ENCODE measurements at places on chromosomes 3 and 15.

GRCh38 chr3:172312001-172312400 lies 136.3 kb downstream of the GHSR start:
- no peak for DNase-seq

DNA sequence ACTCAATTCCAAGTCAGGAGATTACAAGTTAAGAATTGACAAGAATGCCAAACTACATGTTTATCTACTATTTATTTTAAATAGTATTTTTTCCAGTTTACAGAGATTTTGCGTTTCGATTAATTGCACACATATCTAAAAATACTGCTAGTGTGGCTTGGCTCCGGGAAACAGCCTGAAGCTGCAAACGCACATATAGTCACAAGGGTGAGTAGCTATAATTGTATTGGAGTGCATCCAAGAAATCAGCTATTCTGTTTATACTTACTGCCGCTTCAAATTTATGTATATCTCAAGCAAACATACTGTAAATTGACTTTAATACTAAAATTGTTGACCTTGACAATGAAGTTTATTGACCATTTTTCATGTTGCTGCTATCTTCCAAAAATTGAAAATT lies 77.0 kb upstream of the PLSCR5 start:
- no peak for DNase-seq

DNA sequence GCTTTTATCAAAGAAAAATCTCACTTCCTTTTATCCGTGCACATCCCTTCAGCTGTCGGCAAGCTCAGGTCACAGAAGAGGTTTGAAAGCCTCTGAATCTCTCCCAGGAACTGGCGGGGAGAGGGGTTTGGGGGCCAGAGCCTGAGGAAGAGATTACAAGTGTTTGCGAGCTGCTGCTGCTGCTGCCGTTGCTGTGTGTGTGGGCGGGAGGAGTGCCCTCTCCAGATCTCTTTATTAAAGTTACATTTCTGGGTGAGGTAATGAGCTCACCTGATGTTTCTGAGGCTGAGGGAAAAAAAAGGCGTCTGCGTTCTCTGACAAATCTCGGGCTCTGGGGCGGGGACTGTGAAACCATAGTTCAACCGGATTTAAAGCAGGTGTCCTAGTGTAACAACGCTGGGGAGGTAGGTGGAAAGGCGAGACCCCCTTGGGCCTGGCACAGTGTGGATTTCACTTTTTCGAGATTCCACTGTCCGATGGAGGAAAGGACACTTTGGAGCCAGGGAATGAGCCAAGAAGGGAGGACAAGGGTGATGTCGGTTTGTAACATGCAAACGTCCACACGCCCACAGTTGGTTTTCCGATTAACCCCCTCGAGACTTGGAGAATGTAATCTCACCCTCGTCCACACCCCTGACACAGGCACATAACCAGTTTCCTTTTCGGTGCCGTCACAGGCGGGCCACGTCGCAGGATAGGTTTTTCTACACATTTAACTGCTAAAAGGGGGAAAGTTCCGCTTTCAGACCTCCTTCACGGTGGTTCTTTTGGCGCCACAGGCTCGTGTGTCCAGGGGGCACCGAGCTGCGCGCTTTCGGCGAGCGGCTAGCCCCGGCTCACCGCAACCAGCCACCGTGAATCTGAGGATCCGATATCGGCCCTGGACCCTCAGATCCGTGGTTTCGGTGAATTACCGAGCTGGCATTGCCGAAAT lies 2.1 kb downstream of the ALCAM start:
- peak; percentile 27 for DNase-seq

DNA sequence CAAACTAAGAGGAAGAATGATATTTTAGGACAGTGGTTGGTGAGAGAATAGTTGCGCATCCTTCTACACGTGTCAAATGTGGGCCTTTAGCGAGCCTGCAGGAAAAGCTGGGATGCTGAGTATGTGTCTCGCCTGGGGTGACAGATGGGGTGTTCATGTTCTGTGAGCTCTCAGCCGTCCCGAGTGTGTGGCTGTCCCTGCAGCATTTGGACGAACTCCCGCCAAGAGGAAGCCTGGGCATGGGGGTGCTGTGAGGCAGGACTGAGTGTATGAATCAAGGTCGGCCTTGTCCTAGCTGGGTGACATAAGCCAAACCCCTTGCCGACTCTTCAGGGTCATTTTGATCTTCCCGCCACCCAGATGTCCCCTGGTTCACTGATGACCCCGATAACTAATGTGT lies 94.8 kb downstream of the CACNA1D start:
- DNase-seq: no peak

DNA sequence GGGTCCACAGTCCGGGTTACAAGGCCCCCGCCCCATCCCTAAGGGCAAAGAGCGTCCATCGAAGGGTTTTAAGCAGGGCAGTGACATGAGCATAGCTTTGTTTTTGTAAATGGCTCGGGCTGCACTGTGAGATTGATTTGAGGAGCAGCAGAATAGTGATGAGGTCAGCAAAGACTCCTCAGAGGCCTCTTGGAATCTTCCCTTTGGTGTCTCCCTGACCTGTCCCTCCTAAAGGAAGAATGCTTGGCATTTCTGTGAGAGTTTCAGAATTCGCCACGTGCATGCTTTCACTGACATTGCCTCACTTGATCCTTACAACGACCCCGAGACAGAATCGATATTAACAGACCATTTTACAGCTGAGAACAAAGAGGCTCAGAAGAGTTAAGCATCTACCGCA lies 20.3 kb downstream of the LAMP3 start:
- no peak for DNase-seq

- DNase-seq: peak; percentile 55
These were observed 2.2 kb downstream of the BMF start for GRCh38 chr15:40106203-40107161.

- no peak for DNase-seq
These were observed 29.5 kb downstream of the GLB1 start for GRCh38 chr3:33067484-33067883.

DNA sequence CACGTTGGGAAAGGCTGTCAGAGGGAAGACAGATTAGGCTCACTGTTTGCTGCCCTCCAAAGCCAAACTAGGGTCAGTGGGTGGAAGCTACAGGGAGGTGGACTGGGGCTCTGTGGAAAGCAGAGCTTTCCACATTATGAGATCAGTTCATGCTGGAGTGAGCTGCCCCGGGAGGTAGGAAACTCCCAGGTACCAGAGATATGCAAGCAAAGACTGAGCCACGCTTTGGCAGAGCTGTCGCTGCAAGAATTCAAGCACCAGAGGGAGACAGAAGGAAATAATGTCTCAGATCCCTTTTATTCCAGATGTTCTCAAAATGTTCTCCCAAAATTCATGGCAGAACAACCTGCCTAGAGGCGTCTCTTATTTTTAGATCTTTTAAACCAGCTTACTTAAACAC lies 286.6 kb downstream of the WDR72 start:
- DNase-seq: no peak

- DNase-seq: no peak
These were observed 19.7 kb downstream of the SPSB4 start for GRCh38 chr3:141070727-141071357.

DNA sequence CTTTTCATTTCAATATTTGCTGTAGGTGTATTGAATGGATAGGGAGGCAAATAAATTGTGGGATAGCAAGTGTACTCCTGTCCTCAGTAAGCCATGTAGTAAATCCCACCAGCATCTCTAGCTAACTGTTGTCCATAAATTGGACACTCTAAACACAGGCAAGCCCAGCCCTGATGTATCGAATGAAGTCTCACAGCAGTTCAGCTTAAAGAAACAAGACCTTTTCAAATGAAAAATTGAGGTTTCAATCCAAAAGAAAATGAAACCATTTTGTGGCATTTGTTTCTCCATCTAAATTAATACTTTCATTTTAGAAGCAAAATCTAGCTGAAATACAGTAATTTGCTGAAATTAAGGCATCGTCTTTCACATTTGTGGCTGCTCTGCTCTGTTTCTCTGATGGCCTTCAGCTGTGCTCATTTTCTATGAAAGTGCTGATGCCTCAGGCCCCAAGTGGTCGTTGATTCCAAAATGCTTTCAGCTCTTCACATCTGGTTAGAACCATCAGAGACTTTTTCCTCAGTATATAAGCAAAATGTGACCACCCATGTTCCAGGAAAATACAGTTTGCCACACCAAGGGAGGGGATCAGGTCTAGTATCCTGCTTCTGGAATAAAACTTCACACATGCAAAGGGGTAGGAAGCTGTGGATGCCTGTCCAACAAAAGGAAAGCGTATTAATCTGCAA lies 245.0 kb downstream of the ZMAT3 start:
- DNase-seq: no peak

GRCh38 chr15:61038910-61039309 lies 190.2 kb downstream of the RORA start:
- DNase-seq: no peak

DNA sequence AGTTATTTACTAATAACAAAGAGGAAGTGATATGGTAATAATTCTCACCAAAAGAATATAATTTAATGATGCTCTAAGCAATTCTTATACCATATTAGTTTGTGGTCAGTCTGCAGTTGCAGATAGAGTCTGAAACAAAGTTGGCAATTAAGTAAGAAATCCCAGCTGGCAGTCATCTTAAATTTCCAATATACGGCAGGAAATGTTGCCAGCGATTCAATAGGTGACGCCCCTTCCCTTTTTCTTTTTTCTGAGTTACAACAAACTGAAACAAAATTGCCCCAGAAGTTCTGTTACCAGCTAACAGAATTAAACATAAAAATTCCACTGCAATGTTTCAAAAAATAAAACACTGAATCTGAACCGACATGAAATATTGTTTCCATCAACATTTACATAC lies 26.7 kb downstream of the LRRFIP2 start:
- DNase-seq: no peak

- no peak for DNase-seq
These were observed 3.9 kb upstream of the RBSN start for GRCh38 chr3:15102836-15103235.

DNA sequence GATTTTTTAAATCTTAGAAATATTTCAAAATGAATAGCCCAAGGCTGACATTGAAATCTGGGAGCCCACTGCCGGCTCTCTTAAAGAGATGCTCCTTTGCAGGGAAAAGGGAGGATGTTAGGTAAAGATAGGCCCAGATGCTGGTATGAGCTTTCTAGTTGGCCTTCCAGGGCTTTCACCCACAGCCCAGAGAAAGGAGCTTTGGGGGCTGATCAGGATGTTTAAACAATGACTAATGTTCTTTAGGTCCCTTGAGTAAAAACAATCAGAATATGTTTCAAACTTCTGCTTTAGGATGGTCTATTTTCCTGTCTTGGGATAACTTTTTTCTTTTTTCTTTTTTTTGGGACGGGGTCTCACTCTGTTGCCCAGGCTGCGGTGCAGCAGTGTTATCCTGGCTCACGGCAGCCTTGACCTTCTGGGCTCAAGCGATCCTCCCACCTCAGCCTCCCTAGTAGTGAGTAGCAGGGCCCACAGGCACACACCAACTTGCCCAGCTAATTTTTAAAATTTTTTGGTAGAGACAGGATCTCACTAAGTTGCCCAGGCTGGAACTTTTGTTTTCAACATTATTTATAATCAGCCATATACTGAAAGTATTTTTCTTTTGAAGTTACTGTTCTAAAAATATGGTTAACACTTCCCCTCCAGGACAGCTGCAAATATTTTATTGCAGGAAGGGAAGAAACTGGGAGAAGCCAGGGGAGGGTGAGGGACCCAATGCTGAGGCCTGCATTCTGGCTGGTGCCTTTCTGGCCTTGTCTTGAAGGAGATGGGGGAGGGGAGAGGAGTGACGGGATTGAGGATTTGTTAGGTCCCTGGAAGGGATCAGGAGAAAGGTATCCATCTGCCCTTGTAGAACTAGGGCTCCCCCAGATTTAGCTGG lies 70.1 kb downstream of the TRAK1 start:
- DNase-seq: no peak

DNA sequence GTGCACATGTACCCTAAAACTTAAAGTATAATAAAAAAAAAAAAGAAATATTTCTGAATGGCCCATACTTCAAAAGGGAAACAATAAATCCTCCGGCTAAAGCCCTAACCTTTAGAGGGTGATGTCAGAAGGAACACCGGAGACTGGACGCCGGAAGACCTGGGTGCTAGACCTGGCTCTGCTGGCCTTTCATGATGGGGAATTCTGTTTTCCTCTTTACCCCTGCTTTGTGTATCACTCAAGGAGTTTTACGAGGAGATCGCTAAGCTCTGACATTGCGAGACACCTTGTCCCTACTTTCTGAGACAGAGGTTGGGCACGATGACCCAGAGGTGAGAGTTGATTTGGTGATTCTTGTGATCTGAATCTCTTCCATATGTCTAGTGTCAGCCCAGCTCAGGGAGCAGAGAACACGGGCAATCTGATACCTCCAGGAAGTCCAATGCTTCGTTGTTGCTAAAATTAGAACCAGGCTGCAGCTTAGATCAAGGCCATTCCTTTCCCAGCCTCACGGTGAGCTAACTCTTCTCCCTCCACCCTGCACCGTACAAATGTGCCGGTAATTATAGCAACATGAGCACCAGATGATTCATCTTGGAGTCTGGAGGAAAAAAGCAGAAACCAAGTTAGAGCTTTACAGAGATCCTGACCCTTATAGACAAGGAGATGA lies 42.0 kb upstream of the CFAP161 start:
- no peak for DNase-seq

DNA sequence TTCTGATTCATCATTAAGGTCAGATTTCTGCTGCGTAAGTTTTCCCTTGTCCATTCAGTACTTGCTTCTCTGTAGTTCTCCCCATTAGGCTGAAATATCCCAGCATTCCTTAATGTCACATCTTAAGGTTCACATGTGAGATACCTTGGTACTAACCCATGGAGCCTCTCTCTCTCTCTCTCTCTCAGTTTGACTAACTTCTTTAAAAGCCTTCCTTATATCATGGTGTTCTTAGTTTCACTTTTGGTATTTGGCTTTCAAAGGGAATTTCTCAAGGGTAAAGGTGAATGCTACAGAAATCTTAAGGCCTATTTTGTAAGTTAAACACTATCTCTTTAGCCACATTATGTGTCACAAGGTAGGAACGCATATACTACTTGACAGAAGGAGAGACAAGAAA lies 427.3 kb upstream of the ZNF717 start:
- DNase-seq: no peak

DNA sequence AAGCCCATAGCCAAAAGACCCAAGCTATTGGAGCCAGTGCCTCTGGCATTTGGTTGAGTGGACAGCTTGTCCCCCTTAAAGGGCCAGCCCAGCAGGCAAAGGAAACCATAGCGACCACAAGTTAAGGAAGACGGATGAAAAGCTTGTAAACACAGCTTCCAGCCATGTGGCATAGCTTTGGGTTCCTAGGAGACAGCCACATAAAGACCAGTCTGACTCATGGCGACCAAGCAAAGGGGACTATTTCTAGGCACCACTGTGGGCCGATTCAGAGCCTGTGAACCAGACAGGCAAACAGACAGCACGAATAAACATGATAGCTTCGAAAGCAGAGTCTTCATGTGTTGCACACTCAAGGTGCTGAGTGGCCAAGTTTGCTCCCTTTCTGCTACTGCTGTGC lies 30.5 kb upstream of the SRGAP3 start:
- no peak for DNase-seq

All from D341Med (cell line).